ENCODE measurements at places on chromosomes 16 and 17.

DNA sequence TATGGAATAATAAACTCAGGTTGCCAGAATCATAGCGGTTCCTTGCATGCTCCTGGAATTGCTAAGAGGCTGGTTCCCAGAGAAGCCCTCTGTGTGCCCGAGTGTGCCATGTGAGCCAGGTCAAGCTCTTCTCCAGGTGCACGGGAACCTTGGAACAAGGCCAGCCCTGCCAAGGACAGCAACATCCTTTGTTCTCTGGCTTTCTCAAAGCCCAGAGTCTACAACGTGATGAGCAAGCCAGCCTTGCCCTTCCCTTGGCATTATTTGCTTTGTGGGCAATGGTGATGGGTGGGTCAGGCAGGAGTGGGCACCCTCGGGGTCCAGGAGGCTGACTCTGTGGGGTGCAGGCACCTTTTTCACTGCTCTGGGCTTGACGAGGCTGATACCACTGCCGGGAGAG, 14.2 kb upstream of the SEC14L1 start:
- DNase-seq = no peak

GRCh38 chr17:64152428-64153125, 22.6 kb upstream of the ERN1 start:
- DNase-seq = no peak

DNA sequence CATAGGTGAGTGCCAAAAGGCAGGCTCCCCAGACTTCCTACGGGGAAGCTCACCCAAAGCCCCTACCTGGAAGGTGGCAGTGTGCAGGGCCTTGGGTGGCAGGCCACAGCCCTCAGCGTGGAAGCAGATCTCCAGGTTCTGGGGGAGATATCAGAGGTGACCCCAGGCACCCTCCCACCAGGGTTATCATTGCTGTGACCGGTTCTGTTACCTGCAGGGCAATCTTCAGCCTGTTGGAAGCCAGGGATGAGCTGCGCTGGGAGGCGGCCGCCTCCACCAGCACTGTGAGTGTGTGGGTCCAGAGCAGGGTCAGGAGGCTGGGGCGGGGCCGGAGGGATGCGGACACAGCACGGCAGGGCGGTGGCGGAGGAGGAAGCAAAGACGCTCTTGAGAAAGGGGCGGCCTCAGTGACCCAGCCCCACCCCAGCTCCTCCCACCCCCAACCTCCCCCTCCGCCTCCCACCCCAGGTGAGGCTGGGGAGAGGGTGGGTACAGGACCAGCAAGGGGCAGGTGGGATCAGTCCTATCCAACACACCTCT, 13.1 kb downstream of the UNC13D start:
- no peak for DNase-seq

- DNase-seq = no peak
These were observed 562 bp downstream of the PPL start for GRCh38 chr16:4936181-4936990.

DNA sequence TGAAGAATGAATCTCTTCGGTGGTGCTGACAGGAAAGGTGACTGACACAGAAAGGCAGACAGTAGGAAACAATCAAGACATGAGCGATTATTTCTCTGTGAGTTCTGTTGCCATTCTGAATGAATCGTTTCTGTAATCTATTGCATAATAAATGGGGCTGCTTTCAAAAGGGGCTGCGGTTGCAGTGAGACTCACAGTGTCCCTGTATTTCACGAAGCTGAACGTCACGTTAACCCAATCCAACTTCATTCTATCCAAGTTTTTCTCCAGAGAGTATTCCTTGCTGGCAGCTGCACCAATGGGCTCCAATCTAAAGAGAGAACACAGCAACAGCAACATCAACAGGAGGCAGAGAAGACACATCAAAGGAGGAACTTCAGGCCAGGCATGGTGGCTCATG, 75.4 kb downstream of the DNAH3 start:
- no peak for DNase-seq

GRCh38 chr16:64449506-64449905, 672.4 kb downstream of the CDH11 start:
- no peak for DNase-seq

Data from T-helper 17 cell (primary cell).